Stomach (tissue), 19 donors: ENCODE measurements at places on chromosomes 11 and 22. TPM values are rescaled to one million over a fixed set of nuclear protein-coding genes. Genes with fewer than 3 reads are reported as not detected.

Gene MISFA
- total RNA-seq = not detected

Gene OR6T1
- not detected for total RNA-seq

Gene RTN4RL2
- total RNA-seq = not detected

Gene GRAP2
- total RNA-seq = 3.5 TPM
